ENCODE measurements at places on chromosomes 2 and 18. TPM values are rescaled to one million over a fixed set of nuclear protein-coding genes. Genes with fewer than 3 reads are reported as not detected.

The CRYBA2 gene
- total RNA-seq, result not detected

The SOCS6 gene
- total RNA-seq, result 20.6 TPM

GRCh38 chr18:3411854-3412268 lies 38.1 kb upstream of the TGIF1 start:
- no peak for DNase-seq

DNA sequence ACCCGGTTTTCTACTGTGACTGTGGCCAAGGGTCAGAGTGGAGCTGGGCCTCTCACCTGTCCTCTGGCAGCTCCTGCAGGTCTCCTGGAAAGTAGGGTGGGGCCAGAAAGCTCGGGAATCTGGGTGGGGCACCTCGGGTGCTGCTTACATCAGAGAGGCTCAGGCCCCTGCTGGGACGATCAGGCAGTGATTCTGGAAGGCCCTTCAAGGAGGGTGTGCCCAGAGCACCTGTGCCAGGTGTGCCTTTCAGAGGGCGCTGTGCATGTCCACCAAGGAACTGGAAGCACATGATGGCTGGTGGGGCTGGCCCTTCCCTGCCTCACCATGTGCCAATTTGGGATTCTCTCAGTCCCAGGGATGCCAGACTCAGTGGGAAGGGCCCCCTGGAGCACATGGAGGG lies 44.0 kb downstream of the ATP6V1C2 start:
- no peak for DNase-seq

- no peak for DNase-seq
These were observed 529.1 kb downstream of the ZNF804A start for GRCh38 chr2:185127412-185127811.

DNA sequence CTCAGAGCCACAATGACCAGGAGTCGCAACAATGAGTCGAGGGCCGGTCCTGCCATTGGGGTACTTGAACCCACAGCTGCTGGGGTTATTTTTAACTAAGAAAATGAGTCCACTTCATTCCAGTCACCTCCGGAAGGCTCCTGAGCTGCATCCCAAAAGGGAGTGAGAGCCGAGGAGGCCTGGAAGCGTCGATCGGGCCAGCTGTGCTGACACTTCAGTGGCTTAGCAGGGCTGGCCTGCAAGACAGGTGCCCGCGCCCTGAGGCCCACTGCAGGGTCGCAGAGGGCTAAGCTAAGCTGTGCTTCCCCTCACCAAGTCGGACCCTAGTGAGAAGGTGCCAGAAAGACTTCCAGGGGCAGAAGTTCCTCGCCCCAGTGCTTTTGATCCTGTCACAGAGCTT lies 21.1 kb downstream of the TBC1D8 start:
- DNase-seq, result no peak

DNA sequence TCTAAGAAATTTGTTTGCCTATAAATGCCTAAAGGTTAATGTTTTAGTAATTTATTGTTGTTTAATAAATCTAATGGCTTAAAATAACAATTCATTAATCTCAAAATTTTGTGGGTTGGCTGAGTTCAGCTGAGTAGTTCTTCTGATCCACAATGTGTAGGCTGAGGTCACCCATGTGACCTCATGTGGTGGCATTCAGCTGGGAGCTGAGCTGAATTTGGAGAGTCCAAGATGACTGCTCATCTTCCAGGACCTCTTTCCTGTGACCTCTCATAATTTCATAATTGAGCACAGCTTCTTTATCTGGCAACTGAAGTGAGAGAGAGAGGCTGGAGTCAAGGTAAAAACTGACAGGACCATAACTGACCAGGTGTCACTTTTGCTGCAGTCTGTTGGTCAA lies 132.4 kb downstream of the TXNL1 start:
- no peak for DNase-seq

DNA sequence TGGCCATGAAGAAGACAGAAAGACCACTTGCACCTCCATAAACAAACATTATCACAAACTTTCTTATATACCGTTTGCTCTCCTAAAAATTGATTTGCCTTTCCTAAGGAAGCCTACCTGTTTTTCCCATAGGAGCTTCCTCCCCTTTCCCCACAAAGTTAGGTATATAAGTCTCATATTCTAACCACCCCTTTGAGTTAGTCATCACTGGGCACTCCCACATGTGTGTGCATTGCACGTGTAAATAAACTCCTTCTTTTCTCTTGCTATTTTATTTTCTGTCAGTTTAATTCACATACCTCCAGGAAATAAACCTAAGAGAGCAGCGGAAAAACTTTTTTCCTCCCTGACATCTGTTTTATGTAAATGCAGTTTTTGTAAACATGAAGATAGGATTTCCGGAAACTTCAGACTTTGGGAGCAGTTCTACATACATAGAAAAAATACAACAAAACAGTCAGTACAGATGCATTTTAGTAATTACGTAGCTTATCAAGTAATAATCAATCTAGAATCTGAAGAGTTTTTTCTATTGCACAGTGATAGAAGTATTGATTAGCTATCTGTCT lies 46.6 kb downstream of the PLCL1 start:
- no peak for DNase-seq

DNA sequence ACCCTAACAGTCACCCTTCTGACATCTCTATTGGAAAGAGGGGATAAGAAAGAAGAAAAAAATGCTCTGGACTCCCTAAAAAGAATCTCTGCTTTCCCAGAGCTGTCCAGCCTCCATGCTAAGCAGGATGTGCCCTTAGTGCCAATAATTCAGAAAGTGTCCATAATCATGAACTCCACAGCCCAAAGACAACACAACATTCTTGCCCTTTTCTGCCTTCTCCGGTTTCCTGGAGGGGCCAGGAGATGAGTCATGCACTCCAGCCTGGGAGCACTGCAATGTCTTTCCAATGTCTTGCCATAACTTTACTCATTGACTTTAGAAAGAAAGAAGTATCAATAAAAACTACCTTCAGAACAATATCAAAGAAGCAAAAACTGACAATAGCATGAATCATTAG lies 44.0 kb downstream of the KLF7 start:
- no peak for DNase-seq
